Adrenal gland (tissue), 19 donors: ENCODE measurements at places on chromosomes 2 and 18.
A peak's percentile ranks its signal among the peaks of the same experiment; 100 is the strongest.

- no peaks in the 10 kb centered on the region for H3K27me3 ChIP-seq
- H3K36me3 ChIP-seq: no peaks in the 10 kb centered on the region
- peaks cover 33% of the 10 kb centered on the region for H3K4me1 ChIP-seq
- peak; percentile 13 for DNase-seq
These were observed 79.0 kb downstream of the HDAC4 start for GRCh38 chr2:239321596-239322415.

DNA sequence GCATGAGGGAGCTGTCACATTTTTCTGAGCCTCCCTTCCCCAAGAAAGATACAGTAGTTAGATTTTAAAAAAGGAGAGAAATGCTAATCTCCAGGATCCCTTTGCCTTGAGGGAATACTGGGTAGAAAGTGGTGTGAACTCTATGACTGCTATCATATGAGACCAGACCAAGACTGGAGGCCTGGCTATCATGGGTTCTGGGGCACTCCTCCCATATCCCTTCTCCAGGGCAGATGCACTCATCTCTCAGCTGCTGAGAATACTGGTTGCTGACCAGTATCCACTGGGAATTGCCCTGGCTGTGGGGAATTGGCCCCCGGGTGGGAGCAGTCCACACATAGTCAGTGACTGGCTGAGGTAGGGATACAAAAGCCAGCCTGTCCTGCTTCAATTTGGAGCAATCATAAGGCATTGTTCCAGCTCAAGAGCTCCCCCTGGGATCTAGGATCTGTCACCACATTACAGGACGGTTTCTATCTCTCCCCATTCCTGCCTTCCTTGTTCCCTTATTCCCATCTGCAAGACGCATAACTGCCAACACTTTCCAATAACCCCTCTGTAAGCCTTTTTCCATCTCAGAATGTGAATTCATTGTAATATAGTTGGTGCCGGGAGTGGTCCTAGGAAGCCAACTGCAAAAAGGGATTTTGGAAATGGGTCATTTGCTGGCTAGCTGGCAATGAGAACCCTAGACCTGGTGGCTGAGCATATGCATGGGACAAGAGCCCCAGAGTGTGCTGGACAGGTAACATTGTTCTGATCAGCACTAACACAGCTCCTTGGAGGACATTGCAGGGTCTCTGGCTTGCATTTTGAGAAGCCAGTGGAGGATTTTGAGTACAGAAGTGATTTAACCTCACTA lies 35.4 kb upstream of the REEP1 start:
- H3K4me1 ChIP-seq: peaks cover 3% of the 10 kb centered on the region
- H3K4me3 ChIP-seq: no peak overlapping the region
- no peaks in the 10 kb centered on the region for H3K36me3 ChIP-seq
- no peak overlapping the region for H3K27ac ChIP-seq

GRCh38 chr2:170917957-170918356 lies 11.1 kb upstream of the GORASP2 start:
- DNase-seq: no peak
- H3K27me3 ChIP-seq: no peaks in the 10 kb centered on the region
- no peaks in the 10 kb centered on the region for H3K4me1 ChIP-seq
- no peaks in the 10 kb centered on the region for H3K36me3 ChIP-seq
- no peak overlapping the region for H3K4me3 ChIP-seq

GRCh38 chr18:50569930-50570329 lies 10.0 kb downstream of the MAPK4 start:
- H3K27me3 ChIP-seq: no peaks in the 10 kb centered on the region
- no peak overlapping the region for H3K4me3 ChIP-seq
- DNase-seq: no peak
- H3K4me1 ChIP-seq: no peaks in the 10 kb centered on the region

- H3K4me1 ChIP-seq: peaks cover 9% of the 10 kb centered on the region
- no peak for DNase-seq
- no peaks in the 10 kb centered on the region for H3K27me3 ChIP-seq
- no peaks in the 10 kb centered on the region for H3K36me3 ChIP-seq
These were observed 335.2 kb downstream of the AGPS start for GRCh38 chr2:177727577-177728398.
